ENCODE measurements at places on chromosomes 13 and 19. TPM values are rescaled to one million over a fixed set of nuclear protein-coding genes. Genes with fewer than 3 reads are reported as not detected.

DNA sequence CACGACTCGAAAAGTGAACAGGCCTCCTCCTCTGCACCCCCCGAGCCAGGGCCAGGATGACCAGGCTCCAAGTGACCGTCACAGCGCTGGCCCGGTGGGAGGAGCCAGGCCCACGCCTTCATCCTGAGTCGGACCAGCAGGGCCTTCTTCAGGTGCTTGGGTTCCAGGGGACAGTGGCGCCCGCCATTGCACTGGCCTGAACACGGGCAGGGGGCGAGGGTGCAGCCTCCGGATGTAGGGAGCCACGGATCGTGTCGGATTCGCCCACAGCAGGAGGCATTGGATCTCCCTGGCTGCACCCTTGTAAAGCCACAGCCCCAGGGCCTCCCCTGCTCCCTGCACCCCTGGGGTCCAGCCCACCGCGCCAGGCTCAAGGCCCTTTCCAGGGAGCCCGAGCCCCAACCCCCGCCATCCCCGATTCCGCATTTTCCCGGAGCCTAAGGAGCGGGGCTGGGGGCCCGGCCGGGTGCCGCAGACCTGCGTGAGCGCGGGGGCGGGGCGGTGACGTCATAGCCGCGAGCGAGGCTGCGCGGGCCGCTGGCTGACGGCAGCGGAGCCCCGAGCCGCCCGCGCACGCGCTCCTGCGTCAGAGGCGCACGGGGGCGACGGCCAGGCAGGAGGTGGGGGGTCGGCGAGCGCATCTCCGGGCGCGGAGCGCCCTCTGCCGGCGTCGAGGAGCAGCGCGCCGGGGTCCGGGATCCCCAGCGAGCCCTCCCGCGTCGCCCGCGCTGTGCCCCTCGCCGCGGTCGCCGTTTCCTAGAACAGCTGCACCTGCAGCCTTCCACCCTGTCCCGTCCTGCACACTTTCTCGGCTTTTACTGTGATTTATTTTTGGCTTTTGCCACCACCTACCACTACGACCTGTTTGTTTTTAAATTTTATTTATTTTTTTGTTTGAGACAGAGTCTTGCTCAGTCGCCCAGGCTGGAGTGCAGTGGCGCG is 1.5 kb upstream of the ATP5F1D start:
- H3K27ac ChIP-seq = peak overlapping the region; percentile 100
- H3K27me3 ChIP-seq = peaks cover 6% of the 10 kb centered on the region
- H3K4me3 ChIP-seq = peak overlapping the region; percentile 90
- no peaks in the 10 kb centered on the region for H3K36me3 ChIP-seq
- peak; percentile 90 for DNase-seq

The PRR19 gene
- total RNA-seq = not detected

- no peaks in the 10 kb centered on the region for H3K27me3 ChIP-seq
- no peak overlapping the region for H3K4me3 ChIP-seq
- no peak for DNase-seq
- no peaks in the 10 kb centered on the region for H3K36me3 ChIP-seq
Measured at GRCh38 chr13:96671073-96671472, 323.2 kb downstream of the OXGR1 start.

The SHISA7 gene
- not detected for total RNA-seq

DNA sequence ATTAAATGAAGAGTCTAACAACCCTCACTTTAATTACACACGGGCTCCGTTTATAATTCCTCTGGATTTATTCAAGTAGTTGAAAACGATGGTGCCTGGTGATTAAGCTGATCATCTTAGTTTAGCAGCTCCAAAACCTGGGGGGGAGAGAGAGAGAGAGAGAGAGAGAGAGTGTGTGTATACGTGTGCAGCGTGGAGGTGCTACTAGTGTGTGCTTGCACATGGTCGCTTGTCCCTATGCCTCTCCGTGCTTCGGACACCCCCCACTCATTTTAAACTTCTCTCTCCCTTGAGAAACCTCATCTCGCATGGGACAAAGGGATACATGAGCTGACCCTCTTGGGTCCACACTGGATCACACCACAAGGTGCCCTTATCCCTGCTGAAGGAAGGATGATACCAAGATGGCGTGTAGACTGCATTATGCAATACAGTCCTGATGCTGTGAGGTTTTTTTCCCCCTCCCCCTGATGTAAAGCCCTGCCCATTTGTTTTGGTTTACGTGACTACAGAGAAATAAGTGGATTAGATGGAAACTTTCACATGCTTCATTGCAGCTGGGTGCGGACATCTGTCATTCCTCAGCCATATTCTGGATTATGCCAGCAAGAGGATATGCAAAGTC is 320.8 kb downstream of the ZNF536 start:
- no peaks in the 10 kb centered on the region for H3K36me3 ChIP-seq
- peaks cover 20% of the 10 kb centered on the region for H3K4me1 ChIP-seq
- peaks cover 57% of the 10 kb centered on the region for H3K27me3 ChIP-seq
- H3K27ac ChIP-seq = peak overlapping the region; percentile 30

The OR4F17 gene
- total RNA-seq = not detected

DNA sequence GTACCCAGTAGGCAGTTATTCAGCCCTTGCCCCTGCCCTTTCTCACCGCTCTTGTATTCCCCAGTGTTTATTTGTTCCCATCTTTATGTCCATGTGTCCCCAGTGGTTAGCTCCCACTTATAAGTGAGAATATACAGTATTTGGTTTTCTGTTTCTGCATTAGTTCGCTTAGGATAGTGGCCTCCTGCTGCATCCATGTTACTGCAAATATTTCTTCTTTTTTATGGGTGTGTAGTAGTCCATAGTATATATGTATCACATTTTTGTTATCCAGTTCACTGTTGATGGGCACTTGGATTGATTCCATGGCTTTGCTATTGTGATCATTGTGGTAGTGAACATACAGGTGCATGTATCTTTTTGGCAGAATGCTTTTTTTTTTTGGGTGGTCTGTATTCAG is 32.7 kb downstream of the URI1 start:
- DNase-seq = no peak
- no peak overlapping the region for H3K27ac ChIP-seq
- H3K27me3 ChIP-seq = no peaks in the 10 kb centered on the region
- no peaks in the 10 kb centered on the region for H3K36me3 ChIP-seq
- H3K4me1 ChIP-seq = peaks cover 38% of the 10 kb centered on the region

DNA sequence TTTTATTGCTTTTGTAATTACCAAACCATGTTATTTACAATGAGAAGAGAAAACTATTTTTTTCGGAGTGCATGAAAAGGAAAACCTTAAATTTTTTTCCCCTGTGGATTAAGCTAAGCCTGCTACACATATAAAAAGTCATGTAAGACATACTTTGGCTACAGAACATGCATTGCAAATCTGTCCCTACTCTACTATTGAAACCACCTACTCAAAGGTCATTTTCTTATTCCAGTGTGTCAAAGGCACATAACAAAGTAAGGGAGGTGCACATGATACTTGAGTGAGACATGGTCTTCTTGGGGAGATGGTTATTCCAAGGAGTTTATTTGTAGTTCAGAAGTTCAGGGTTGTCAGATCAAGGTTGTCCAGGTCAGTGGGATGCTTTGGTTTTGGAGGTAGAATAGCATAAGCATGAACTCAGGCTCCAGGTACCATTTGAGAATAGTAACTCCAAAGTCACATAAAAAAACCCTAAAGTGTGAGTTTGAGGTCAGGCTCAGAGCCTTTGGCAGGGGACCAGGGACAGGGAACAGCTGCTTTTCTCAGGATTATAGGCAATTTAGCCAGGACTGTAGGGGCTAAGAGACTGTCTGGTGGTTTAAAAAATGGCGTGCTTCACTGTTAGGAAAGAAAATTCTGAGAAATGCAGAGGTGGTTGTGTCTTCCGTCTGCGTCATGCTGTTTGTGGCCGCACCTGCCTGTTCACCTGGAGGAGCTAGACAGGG is 15.4 kb downstream of the FARP1 start:
- H3K4me1 ChIP-seq = peaks cover 7% of the 10 kb centered on the region
- peak; percentile 24 for DNase-seq
- no peak overlapping the region for H3K4me3 ChIP-seq
- no peak overlapping the region for H3K27ac ChIP-seq

The FAAP24 gene
- 0.49 TPM for total RNA-seq

The TPM4 gene
- 69.6 TPM for total RNA-seq

- no peak within 1 kb of the TSS for H3K4me3 ChIP-seq
- H3K36me3 ChIP-seq = no peaks in the 10 kb centered on the region
- H3K27me3 ChIP-seq = no peaks in the 10 kb centered on the region
- DNase-seq = no peak
- peaks cover 7% of the 10 kb centered on the region for H3K4me1 ChIP-seq
Measured at GRCh38 chr19:51372649-51373504, at the start of gene NKG7. Gene NKG7 (minus strand): TSS chr19:51372654. CDS start chr19:51372535, 119 bp downstream.

DNA sequence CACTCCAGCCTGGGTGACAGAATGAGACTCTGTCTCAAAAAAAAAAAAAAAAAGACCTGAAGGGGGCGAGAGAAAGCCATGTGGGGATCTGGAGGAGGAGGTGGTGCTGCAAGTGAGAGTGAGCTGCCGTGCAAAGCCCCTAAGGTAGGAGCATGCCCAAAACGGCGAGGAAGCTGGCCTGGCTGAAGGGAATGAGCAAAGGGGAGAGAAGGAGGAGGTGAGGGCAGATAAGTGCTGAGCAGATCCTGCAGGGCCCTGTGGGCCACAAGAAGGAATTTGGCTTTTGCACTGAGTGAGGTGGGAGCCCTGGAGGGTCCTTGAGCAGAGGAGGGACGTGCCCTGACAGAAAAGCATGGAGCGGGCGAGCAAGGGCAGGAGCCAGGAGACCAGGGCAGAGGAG is 19.4 kb upstream of the ADGRE5 start:
- no peak overlapping the region for H3K4me3 ChIP-seq
- H3K27ac ChIP-seq = no peak overlapping the region
- no peaks in the 10 kb centered on the region for H3K27me3 ChIP-seq
- peaks cover 24% of the 10 kb centered on the region for H3K4me1 ChIP-seq

DNA sequence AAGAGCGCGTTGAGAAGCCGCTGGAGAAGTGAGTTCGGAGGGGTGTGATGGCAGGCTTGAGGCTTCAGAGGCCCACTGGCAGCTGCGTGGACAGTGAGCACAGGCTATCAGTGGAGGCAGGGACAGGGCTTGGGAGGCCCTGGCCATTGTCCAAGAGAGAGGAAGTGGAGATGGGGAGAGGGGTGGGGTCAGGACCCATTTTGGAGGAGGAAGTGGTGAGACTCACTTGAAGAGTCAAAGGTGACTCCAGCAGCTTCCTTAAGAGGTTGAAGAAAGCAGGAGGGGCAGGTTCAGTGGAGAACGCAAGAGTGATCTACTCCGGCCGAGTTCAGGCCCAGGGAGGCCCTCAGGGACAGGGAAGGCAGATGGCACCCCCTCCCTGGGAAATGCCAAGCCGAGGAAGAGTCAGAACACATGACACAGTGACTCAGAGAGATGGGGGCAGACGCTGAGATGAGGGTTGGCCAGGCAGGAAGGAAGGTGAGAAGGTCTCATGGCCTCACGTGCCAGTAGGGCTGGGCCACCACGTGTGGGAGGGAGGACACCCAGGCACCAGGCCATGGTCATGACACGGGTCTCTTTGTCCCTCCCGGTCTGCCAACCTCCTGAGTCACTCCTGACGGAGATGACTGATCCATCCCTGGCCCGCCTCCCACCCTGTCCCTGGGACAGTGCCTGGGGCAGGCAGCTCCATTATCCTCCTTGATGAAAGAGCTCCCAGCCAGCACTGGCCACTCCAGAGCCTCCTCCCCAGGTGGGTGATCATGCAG is 10.1 kb upstream of the CD22 start:
- peak; percentile 40 for DNase-seq
- no peaks in the 10 kb centered on the region for H3K36me3 ChIP-seq
- no peak overlapping the region for H3K27ac ChIP-seq
- H3K27me3 ChIP-seq = peaks cover 19% of the 10 kb centered on the region
- H3K4me3 ChIP-seq = no peak overlapping the region
- H3K4me1 ChIP-seq = peaks cover 20% of the 10 kb centered on the region

The CAPS gene
- 6.1 TPM for total RNA-seq

DNA sequence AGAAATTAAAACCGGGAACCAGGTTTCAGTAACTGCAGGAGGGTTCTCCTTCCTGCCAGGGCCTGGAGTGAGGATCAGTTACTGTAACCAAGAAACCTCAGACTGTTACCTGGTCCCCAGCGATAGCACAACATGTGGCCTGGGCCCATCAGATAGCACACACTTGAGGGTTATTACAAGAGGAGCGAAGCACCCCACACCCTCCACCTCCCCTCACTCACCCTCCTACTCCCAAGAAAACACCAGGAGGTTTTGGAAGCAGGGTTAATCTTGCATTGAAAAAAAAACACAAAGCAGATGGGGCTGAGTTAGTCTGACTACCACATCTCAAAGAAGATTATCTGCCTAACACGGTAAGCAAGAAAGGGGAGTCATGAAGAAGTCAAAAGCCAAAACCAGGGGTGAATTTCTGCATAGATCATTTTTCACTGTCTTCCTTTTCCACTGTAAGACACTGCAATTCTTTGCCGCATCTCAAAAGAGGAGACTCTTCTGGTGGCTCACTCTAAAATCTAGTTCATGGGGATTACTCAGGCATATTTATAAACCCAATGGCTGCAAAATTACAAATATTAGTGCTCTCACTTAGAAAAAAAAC is 75.9 kb upstream of the DOCK9 start:
- H3K36me3 ChIP-seq = no peaks in the 10 kb centered on the region
- peaks cover 58% of the 10 kb centered on the region for H3K4me1 ChIP-seq
- no peak for DNase-seq
- no peak overlapping the region for H3K27ac ChIP-seq
- no peak overlapping the region for H3K4me3 ChIP-seq

DNA sequence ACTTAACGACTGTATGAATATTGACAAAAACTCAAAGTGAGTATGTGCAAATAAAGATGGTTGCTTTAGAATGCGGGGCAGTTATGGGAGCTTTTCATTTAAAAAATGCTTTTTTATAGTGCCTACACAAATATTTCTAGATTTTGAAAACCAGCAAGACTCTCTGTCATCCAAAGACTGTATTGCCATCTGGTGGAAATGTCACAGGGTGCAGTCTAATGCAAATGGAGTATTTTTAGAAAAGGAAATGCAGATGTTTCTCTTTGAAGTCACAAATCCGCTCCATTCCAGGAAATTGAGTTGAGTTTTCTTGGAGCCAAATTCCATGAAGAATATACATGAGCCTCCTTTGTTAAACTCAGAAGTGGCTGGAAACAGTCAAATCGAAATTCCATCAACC is 2.3 kb upstream of the C1QTNF9B start:
- H3K36me3 ChIP-seq = no peaks in the 10 kb centered on the region
- DNase-seq = no peak
- H3K27ac ChIP-seq = peak overlapping the region; percentile 20
- H3K4me3 ChIP-seq = no peak overlapping the region

- peak; percentile 60 for DNase-seq
- peaks cover 37% of the 10 kb centered on the region for H3K4me1 ChIP-seq
- H3K4me3 ChIP-seq = peak within 1 kb of the TSS; percentile 65
- peak within 1 kb of the TSS; percentile 83 for H3K27ac ChIP-seq
- H3K36me3 ChIP-seq = no peaks in the 10 kb centered on the region
Measured at GRCh38 chr19:55283548-55284377, at the start of gene BRSK1. Gene BRSK1 (plus strand): TSS chr19:55283997. CDS start chr19:55284443, 446 bp downstream.

The C19orf33 gene
- 1.6 TPM for total RNA-seq

- no peak overlapping the region for H3K4me3 ChIP-seq
- DNase-seq = no peak
- H3K27ac ChIP-seq = no peak overlapping the region
- peaks cover 14% of the 10 kb centered on the region for H3K4me1 ChIP-seq
- H3K27me3 ChIP-seq = no peaks in the 10 kb centered on the region
- peaks cover 22% of the 10 kb centered on the region for H3K36me3 ChIP-seq
Measured at GRCh38 chr19:2320939-2321338, 7.4 kb downstream of the LSM7 start.
